ENCODE measurements at places on chromosomes 3 and 15.

DNA sequence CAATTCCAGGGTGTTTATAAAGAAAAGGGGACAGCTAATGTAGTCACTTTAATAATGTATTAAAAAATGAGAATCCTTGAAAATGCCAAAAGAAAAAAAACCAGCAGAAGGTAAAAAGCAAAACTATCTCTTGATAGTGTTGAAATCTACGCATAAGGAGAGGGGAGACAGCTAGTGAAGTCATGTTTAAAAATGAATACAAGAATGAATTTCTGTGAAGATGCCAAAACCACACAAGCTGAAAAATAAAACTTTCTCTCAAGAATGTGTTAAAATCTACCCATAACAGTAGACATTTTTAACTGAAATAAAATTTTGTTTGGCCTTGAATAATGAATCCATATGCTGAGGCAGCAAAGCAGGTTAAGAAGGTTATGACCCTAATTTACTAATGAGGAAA is 42.2 kb upstream of the TMEM108 start:
- no peak for DNase-seq

DNA sequence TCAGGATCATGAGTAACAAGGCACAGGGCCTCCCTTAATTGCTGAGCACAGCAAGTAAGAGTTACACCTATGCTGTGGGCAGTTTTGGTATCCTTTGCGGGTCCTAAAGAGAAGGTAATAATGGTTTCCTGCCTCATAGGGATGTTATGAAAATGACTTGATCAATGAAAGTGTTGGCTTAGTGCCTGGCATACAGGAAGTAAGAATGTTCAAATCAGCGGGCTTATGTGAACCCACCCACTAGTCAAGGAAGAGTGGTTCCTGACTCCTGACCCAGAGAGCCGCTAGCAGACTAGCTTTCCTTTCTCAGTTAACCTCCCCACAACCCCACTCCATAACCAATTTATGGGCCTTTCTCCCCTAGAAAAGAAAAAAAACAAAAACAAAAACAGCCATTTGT is 5.2 kb upstream of the ADAMTS9 start:
- DNase-seq: no peak

DNA sequence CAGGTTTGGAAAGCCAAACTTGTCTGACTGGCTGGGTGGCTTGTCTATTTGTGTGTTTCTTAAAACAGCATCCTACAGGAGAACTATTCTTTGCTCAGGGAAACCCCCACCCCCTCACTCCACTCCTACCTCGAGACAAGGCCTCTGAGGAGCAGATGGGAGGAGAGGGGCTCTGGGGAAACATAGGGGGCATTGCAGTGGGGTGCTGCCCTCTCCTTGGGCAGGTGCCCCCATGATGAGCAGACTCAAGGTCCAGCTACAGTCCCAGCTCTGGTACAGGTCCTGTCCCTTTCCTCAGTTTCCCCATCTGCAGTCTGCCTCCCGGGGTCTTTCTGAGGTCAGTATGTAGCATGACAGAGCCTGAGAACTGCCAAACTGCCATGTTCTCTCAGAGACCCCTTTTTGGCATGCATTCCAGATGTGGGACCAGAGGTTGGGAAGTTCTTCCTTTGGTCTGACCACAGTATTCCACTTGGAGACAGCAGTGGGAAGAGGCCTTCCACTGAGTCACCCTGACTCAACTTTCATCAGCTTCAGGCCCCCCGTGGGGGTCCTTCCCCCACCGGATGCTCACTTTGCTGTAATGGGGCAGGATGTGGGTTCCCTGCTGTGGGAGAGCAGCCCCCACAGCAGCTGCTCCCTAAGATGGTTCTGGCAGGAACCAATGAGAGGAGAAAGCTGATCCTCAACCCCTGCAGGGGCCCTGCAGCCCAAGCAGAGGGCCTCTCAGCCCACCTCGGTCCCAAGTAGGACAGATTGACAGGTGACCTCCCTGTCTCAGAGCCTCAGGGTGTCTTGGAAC is 32.3 kb upstream of the CYP11A1 start:
- no peak for DNase-seq

DNA sequence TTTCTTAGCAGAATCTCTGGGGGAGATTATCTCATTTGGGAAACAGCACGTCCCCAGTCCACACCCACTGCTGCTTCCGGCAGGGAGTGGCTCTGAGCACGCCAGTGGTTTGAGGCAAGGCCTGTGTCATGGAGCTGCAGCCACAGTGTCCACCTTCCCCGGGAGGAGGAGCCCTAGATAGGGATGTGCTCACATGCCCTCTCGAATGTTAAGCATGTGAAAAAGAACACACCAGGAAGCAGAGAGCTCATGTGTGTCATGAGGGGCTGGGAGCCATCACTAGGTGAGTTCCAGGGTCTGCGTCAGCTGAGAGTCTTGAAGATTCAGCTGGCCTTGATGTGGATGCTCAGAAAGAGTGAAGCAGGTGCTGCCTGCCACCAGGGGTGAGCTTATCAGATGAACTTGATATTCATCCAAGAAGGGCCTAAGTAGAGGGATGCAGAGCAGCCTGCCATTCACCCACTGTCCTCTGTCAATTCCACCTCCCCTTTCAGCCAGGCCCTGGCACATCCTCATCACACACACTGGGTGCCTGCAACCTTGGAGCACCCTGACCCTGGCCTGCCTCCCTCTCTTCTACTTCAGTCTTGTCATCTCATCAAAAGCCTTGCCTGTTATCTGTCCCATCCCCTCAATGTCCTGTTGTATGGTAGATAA is 16.3 kb downstream of the ITGA11 start:
- DNase-seq: no peak

DNA sequence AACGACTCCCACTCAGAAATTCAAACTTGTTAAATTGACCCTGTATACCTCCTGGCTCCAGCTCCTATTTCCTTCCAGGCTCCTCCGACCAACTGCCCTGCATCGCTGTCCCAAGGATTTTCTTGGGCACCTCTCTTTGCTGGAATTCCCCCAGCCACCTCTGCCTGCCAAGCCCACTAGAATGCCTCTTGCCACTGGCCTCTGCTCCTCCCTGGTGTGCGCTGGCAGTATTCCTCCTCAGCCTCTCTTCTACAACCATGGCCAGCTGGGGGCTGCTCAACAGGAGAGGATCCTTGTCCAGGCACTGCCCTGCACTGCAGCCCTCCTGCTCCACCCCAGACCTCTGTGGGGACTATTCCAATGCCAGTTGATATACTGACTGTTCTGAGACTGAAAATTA is 7.4 kb downstream of the WNT7A start:
- peak; percentile 56 for DNase-seq

- DNase-seq: no peak
Measured at GRCh38 chr3:43893727-43894126, 203.0 kb downstream of the ABHD5 start.

- peak; percentile 55 for DNase-seq
Measured at GRCh38 chr15:37077623-37078351, 22.6 kb downstream of the MEIS2 start.

DNA sequence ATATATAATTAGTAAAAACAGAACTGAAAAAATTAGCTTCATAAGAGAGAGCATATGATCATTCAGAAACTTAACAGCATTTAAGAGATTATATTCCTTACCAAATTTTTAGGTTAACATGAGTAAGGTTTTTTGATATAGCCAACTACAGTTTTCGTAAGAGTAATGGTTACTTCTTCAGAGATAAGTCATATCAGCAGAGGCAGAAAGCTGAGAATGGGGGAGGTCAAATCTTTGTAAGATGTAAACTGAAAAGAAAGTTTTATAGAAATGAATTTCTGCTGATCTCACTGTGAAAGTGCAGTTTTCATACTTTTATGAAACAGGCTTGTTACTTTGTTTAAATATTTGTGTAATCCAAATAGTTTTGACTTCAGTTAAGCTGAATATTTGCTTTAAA is 193.3 kb downstream of the ZBTB20 start:
- no peak for DNase-seq

DNA sequence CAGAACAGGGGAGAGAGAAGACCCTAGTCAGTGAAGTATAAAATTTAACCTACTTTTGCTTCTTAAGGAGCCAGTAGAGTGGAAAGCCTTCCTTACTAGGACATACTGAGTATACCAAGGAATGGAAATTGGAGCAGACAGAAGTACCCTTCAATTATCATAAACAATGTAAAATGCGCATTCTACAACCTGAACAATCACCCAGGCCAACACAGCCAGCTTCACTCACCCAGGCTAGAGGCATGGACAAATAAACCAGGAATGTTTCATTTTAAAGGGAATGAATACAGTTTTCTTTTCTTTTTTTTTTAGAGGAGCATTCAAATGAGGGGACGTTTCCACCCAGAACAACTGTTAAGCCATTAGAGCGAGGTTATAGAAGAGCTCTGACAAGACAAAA is 41.9 kb upstream of the PLXND1 start:
- DNase-seq: no peak

GRCh38 chr3:125062904-125063618 is 7.3 kb upstream of the HEG1 start:
- no peak for DNase-seq

DNA sequence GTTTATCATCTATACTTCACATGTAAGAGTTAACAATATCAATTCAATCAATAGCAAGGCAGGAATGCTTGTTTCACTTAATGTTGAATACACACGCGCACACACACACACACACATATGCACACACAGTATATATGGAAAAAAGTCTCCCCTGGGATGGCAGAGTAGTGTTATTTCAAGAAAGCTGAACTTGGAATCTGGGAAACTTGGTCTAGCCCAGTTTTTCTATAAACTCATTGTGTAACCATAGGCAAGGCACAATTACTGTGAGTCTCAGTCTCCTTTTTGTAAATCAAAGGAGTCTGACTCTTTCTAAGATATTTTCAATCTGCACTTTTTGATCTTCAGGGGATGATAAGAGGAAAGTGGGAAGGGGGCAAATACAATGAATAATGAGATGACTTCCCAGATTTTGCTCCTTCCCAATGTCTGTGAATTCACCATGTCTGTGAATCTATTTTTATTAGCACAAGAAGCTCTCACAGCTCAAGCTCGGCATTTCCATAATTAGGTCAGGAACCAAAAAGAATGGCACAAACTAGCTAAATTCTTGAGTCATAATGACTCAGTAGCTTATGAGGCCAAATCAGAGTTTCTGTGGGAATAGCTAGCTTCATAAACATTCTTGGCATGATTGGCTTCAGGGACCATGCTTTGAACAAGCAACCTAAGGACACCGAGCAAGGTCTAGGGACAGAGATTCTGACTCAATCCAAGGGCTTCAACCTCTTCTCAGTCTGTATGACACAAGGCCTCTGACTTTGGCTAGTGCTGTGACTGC is 227.4 kb upstream of the DCBLD2 start:
- no peak for DNase-seq

GRCh38 chr3:39327746-39328349 is 1.7 kb upstream of the CCR8 start:
- DNase-seq: no peak

DNA sequence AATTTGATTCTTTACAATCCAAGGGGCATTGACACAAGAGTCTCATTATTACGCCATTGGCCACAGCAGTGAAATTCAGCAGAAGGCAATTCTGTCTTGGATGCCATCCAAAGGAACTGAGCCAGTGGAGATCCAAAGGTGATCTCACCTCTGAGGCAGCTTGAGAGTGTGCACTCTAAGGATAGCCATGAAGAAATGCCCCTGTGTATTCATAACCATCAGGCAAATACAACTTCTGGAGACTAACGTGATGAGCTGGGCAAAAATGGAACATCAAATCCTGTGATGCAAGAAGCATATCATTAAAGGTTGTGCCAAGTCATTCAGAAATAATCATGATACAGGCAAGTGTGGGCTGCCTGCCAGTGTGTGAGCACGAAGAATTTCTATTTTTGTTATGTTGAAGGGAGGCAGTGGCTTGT is 41.4 kb downstream of the ROBO2 start:
- DNase-seq: no peak

DNA sequence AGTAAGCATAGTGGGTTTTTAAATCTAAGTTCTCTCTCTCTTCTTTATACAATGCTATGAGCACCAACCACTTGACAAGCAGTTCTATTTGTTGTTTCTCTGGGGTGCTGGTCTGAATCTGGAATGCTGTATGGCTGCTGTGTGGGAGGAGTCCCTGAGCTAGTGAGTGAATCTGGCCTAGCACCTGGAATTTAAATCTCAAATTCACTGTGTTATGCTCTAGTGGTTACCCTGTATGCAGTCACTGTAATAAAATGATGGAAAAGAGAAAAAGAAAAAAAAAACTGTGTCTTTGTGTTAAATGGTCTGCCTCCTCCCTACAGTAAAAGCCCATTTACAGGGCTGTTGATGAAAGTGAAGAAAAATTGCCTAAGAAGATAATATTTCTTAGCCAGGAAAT is 155.0 kb downstream of the ATP8B4 start:
- DNase-seq: no peak

DNA sequence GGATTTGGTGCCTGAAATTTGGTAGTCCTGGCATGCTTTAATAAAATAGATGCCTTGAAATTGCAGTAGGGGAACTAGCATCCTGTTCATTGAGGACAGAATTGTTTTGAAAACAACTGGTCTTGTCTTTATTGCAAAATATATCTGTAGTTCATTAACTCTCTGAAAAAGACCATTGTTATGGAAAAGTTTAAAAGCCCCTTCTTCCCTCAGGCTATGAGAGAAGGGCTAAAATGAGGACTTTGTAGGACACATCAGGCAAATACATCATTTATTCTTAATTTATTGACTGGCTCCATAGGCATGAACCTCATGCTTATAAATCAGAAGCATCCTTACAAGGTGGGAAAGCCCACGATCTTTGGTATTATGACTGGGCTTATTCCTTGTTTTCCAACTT is 221.0 kb upstream of the CBLB start:
- DNase-seq: no peak

GRCh38 chr3:108946292-108947285 is 7.1 kb downstream of the GUCA1C start:
- no peak for DNase-seq

- DNase-seq: no peak
Measured at GRCh38 chr3:97884586-97885123, 62.8 kb downstream of the CRYBG3 start.

- DNase-seq: no peak
Measured at GRCh38 chr3:143731320-143731719, 116.9 kb downstream of the SLC9A9 start.

DNA sequence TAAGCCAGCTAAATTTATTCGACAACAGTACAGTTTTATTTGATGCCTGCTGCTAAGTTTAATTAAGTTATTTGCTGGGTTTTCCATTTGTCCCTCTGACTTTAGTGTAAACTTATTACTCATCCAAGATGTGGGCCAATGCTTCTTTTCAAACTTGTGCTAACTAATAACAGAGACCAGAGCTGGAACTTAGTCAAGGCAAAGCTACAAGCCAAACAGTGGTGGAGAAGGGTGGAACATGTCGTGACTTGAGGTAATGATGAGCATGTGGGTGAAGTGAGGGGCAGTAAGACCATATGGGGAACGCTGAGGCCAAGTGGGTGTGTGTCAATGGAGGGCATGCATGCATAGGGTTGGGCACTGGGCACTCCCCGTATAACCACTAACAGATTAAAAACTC is 63.9 kb downstream of the NMD3 start:
- DNase-seq: no peak

GRCh38 chr3:151584566-151584965 is 123.7 kb upstream of the IGSF10 start:
- no peak for DNase-seq

DNA sequence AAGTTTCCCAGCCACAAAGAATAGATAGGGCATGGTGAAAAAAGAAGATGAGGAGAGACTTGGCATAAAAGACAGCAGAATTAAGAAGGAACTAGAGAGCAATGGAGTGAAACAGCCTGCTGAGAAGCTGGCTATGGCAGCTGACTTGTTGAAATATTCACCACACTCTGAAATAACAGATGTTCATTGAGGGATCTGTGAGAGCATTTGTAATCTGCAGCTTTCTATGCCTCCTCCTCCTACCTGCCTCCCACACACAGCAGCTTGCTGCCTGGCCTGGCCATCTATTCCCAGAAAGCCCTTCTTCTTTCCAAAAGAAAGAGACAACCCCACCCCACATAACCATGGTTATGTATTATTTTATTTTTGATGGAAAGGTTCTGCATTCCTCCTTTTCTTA is 303.9 kb downstream of the GAP43 start:
- no peak for DNase-seq

All from globus pallidus (tissue), 1 donor.